Cardiac septum (tissue), 1 donor: ENCODE measurements at places on chromosomes 4 and X.

DNA sequence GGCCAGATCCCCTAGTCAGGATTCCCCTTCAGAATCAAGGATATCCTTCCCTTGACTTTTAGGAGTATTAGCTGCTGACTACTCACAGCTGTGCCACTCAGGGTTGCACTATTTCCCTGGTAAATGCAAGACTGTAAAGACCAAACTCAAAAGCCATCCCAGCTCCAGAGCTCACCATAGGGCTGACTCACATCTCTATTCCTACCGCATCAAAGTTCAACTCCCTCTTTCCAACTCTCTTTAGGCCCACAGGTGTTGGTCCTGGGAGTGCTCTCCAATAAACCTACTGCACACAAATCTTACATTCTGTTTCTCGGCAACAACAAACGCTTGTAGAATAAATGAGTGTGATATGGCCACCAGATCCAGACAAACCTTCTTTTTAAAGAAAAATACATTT is 109.6 kb downstream of the PPP3CA start:
- DNase-seq: no peak

DNA sequence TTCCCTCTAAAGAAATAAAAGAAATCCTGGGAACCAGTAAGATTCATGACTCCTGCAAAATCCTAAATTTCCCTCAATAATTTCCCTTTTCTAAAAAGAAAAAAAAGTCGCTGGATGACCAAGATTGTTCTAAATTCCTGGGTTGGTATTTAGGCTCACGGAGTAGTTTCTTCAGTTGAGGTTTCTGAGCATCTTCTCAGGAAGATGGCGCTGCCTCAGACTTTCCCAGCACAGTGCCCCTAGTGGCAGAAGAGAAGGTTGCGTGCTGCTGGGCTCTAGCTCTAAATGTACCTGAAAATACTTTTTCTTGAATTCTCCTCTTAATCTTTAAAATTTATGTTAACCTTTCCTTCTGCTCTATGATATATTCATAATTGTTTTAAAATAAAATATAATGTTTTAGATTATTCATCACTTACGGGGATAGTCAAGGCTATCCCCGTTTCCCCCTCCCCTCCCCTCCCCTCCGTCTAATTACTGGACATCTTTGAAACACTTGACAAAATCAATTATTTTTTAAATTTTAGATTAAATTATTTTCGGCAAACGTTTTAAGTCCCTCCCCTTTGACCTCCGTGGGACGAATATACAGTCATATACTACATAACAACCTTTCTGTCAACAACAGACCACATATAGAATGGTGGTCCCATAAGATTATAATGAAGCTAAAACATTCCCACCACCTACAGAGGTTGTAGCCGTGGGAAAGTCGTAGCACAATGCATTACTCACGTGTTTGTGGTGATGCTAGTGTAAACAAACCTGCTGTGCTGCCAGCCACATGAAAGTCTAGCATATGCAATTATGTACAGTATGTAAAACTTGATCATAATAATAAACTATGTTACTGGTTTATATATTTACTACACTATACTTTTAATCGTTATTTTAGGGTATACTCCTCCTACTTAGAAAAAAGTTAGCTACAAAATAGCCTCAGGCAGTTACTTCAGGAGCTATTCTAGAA is 41.0 kb upstream of the GATB start:
- no peak for DNase-seq

GRCh38 chrX:20681683-20682082 is 415.0 kb upstream of the RPS6KA3 start:
- DNase-seq: no peak

- DNase-seq: no peak
These were observed 362.6 kb upstream of the MAGEB2 start for GRCh38 chrX:29852767-29853166.

DNA sequence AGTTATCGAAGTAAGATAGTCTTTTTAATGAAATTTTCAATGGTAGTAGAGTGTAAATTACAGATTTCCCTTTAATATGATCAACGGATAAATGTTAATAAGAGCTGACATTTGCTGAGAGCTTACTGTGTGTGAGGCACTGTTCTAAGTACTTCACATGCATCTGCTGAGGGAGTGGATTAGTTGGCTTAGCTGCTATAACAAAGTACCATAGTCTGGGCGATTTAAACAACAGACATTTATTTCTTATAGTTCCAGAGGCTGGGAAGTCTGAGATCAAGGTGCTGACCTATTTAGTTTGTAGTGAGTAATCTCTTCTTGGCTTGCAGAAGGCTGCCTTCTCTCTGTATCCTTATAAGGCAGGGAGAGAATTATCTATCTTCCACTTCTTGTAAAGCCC is 174.3 kb downstream of the CEP135 start:
- no peak for DNase-seq

DNA sequence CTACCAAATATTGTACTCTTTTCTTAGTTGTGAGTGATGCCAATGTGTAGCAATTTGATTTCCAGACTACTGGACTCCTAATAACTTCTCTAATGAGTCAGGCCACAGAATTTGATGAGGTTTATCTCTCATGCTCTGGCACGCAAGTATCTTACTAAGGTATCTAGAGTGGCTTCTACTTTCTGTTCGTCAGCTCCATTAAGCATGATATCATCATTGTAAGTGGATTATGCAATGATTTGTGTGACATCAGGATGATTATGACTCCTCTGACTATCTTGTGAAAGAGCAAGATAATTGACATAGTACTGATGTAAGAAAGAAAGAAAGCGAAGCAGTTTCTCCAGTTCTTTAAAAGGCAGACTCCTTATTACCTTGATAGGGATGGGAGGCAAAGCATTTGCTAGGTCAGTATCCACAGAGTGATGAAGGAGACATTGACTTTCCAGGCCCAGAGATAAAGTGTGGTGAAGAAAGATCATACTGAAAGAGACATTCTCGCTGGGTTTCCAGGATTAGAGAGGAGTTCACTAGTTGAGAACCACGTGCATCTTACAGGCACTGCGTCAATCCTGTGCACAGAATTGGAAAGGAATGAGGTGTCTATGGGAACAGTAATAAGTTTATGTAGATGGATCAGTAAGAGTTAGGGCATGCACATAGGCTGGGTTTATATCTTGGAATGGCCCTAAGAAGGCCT is 161.9 kb upstream of the STK26 start:
- DNase-seq: no peak

GRCh38 chr4:83923341-83923740 is 387.4 kb downstream of the GPAT3 start:
- DNase-seq: no peak

DNA sequence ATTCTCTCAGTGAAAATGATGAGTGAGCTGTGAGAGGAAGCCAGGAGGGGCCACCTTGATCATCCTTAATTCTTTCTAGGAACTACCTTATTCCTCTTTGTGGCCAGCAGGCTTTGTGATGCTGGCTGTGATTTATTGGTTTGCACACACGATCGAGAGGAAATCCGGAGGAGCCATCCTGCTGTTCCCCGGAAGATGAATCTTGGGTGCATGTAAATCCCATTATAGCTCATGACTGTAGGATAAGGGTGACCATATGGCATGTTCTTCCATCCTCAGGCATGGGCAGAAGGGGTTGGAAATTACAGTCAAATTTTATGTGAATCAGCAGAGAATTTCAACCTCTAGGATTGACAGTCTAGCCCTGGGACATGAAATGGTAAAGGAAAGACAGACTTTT is 254.5 kb downstream of the UNC5C start:
- DNase-seq: no peak

GRCh38 chr4:110171971-110172370 is 26.4 kb downstream of the ELOVL6 start:
- DNase-seq: no peak

DNA sequence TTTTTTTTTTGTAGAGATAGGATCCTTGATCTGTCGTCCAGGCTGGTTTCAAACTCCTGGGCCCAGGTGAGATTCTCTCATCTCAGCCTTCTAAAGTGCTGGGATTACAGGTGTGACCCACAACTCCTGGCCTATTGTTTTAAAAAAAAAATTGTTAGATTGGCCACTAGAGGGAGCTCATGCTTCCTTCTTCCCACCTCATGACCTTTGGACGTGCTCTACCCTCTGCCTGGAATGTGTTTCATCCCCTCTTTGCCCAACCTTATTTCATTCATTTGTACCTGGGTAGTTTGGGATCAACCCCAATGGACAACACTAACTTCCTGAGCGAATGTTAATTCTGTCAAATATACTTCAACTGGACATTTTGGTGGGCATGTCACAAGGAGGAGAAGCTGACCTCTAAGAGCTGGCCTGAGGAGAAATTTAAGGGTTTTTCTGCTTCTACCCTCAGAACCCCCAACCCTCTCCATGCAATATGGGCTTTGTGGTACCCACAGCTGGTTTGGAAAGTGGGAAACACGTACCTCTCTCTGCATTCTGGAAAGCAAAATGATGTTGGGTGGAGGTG is 6.4 kb downstream of the PPEF2 start:
- DNase-seq: no peak

DNA sequence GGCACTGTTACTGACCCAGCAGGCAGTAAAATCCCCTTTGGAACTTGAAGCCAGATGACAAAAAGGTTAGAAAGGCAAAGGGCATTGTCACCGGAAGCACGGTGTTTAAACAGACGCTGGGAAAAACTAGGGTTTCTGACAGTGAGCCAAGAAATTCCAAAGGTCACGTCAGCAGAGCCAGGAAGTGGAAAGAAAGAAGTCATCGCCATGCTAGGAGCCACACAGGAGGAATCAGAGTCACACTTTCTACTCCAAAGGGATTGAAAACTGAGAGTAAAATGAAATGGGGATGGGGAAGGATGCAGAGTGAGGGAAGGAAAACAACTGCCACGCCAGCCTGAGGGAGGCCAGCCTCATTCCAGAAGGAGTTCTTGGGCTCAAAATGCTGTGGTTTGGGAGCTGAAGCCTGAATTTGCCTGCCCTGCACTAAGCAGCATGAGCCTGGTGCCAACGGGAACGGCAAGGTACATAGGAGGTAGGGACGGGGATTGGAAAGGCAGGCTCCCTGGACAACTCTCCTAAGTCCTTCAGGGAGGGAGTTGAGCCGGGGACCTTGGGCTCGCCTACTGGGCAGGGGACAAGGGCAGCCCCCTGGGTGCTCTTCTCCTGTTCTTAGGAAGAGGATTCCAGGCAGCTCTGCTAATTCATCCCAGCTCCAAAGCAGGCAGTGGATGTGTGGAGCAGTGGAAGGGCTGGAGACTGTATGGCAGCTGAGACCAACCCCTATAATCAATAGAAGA is 66.8 kb downstream of the SOWAHB start:
- DNase-seq: no peak

- no peak for DNase-seq
These were observed 14.6 kb downstream of the SYN1 start for GRCh38 chrX:47605024-47605423.

DNA sequence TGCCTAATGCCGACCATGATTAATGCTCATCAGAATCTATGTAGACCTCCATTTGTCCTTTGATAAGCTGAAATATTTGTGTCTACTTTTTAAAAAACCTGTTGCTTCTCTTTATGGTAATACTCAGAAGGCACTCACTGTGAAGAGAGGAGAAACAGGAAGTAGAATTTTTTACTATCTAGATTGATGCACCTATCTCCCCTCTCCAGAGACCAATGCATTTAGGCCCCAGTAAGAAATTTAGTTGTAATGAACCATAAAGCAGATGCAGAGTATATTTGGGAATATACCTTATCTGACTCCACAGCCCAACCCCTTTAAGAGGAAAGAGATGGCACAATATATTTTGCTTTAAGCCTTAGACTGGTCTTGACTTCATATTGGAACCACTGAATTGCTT is 11.1 kb downstream of the TBL1X start:
- no peak for DNase-seq

DNA sequence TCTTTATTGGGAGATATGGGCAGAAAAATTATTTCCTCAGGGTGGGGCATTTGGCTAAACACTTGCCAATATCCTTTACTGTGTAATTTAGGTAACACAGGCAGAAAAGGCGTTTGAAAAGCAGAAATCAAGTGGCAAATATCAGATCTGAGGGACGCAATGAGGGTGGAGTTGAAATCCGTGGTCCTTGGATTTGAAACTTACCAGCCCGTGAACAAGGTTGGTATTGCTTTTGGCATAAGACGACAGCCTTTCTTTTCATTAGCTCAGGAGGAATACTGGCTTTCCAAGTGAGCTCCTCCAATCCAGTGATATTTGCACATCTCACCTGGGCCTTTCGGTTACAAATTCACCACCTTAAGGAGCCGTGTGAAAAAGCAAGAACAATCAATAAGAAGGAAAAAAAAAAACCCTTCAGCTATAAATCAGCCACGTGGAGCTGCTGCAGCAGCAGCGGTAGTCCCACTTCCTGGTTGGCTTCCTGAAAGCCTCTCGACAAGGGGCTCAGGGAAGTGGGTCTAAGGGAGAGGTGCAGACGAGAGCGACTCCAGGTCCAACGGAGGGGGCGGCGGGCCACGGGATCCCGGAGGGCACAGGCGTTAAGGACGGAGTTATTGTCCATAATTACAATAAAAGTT is 734 bp upstream of the GALNT7 start:
- no peak for DNase-seq

DNA sequence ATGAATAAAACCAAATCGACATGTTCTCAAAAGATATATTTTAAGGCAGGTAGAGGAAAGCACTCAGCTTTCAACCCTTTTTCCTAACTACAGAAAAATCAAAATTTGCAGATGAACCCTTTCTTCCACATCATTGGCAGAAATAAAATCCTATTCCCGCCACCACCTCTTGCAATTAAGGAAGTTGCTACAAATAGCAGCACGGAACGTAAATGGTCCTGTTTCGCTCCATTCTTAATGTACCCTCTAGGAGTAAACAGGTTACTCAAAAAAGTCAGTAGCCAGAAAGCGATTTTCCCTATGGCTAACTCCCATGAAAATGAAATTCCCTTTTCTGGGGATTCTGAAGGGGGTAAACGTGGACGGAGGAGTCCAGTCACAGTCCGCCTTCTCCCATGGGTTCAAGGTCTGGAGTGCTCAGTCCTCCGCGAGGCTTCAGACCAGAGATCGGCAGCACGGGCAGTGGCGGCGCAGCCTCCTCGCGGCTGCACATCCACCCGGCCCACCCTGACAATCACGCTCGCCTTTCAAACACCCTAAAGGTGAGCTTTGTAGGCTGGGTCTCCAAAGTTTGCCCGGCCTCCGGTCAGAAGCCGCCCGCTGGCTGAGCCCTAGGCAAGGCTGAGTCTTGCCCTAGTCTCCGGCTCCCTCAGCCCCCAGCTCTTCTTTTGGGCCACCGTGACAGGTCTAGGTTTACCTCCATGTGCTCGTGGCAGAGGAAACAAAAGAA is 1.8 kb downstream of the ATP11C start:
- DNase-seq: no peak

- DNase-seq: no peak
These were observed 75.4 kb upstream of the C4orf50 start for GRCh38 chr4:6093671-6094070.

DNA sequence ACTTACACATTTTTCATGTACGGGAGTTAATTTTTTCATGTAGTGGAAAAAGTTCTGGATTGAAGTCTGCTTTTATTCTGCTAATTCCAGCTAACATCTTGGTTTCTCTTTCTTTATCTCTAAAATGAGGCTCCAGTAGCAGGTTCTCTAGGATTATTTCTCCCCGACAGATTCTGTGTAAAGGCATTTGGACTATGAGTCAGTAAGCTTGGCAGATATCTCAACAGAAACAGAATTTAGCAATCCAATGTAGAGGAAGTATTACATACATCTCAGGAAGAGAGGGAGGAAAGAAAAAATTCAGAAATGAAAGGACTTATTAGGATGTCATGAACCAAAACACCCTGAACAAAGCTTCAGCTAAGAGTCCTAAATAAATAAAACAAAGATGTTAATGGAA is 1682.3 kb upstream of the TENM3 start:
- DNase-seq: no peak
